ENCODE measurements at places on chromosomes 4 and X.

DNA sequence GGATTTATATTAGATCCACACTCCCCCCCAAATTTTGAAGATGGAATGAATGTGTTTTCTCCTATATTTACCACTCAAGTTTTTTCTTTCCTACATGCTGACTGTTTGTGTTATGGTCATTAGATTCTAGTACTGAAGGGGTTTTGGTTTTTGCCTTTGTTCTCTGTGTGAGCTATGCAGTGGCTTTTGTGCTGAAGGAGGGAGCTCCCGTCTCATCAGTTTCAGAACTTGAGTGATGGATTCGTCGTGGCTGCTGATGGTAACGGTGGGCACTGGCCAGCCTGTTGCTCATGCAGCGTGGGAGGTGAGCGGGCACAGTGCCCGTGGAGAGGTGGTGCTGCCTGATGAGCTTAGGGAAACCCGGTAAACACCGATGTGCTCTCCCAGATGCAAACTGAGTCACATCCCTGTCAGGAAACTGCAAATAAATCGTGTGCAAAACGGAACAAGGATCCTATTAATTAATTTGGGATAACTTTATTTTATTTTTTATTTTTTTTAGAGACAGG, 101.5 kb downstream of the SORBS2 start:
- no peak for DNase-seq

GRCh38 chr4:172688534-172688933, 480.1 kb upstream of the GALNT7 start:
- DNase-seq, result no peak

DNA sequence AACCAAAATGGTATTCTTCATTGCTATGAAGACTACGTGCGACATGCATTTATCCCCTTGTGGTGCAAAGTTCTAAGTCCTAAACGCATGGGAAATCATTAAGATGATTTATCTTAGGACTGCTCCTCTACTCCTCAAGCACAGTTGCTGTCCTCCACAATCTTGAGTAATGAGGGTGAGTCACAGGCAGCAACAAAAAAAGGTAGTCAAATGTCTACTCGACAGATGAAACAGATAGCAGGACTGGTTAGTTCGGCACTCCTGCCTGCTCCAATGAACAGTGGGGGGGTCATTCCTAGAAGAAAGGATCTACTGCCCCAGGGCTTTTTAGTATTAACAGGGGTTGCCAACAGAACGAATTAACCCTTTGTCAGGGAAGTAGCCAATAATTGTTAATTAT, 233.7 kb upstream of the FGF13 start:
- no peak for DNase-seq

DNA sequence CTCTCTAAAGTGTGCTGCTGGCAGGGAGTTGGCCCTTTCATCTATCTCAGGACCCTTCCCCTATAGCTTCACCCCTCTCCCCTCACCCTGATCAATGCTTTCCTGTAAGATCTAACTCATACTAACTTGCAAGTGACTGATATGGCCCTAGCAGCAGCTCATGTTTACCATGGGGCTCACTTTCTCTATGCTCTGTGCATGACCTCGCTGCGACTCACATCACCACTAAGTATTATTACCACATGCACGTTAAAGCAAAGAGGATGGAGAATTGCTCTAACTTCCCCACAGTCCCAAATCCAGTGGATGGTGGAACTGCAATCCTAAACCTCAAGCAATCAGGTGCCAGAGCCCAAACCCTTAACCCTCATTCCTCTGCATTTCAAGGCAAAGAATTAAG, 626.6 kb downstream of the MID1IP1 start:
- no peak for DNase-seq

DNA sequence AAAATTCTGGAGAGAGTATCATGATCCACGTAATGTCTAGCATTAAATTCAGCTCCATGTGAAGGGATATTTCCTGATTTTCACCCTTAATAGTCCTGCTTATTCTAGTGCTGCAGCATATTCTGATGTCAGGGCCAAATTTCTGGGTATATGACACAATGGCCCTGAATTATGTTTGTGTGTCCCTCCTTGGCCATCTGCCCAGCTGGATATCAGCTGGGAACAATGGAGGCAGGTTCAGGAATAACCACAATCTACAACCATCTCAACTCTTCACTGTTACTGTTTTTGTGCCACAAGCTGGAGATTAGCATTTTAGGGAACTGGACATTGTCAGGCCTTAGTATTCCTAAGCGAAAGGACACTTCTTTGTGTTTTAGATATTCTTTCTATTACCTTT, 3.5 kb downstream of the GLRB start:
- peak; percentile 2 for DNase-seq

GRCh38 chrX:85084770-85085393, 81.2 kb downstream of the APOOL start:
- DNase-seq, result peak; percentile 73
